ENCODE measurements at places on chromosomes 5 and 9. TPM values are rescaled to one million over a fixed set of nuclear protein-coding genes. Genes with fewer than 3 reads are reported as not detected.

The SLC46A2 gene
- not detected for total RNA-seq

DNA sequence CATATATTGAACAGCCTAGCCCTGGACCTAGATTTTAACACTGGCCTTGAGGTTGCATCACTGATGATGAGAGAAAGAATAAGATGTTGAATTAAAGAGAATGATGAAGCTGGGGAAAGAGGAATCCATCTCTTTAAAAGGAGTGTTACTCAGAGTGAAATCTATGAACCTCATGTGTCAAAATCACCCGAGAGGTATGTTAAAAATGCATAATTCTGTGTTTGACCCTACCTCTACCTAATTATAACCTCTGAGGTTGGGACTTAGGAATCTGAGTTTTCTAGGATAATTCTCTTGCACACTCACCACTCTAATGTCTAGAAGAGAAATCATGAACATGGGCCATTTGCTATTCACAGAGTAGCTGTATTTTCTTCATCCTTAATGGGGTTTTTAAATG is 479.4 kb downstream of the ENC1 start:
- no peaks in the 10 kb centered on the region for H3K4me1 ChIP-seq
- no peak for DNase-seq
- H3K27ac ChIP-seq = no peak overlapping the region
- H3K27me3 ChIP-seq = peaks cover 12% of the 10 kb centered on the region
- no peak overlapping the region for H3K4me3 ChIP-seq
- no peaks in the 10 kb centered on the region for H3K36me3 ChIP-seq

GRCh38 chr5:123129811-123130210 is 40.8 kb downstream of the PRDM6 start:
- DNase-seq = no peak
- H3K36me3 ChIP-seq = no peaks in the 10 kb centered on the region
- no peak overlapping the region for H3K27ac ChIP-seq
- no peaks in the 10 kb centered on the region for H3K4me1 ChIP-seq

The ABL1 gene
- total RNA-seq = 37.9 TPM

- no peaks in the 10 kb centered on the region for H3K27me3 ChIP-seq
- H3K4me3 ChIP-seq = no peak overlapping the region
- no peak for DNase-seq
- H3K4me1 ChIP-seq = no peaks in the 10 kb centered on the region
These were observed 827.2 kb downstream of the MAT2B start for GRCh38 chr5:164332349-164333196.

DNA sequence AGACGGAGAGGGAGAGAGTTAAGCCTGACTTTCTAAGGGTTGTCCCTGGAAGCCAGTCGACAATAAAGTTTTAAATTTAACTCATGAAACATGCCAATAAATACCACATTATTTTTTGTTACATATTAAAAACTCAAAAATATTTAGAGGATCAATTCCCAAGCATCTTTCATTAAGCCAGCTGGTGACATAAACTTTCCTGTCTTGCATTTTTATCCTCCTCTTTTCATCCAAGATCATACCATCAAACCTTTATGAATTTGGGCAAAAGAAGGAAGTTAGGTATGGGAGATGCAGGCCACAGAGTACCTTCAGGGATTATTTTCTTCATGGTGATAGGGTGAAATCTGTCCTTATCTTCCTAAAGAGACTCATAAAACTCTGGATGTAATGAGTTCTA is 178.3 kb upstream of the FBXL17 start:
- DNase-seq = no peak
- no peaks in the 10 kb centered on the region for H3K36me3 ChIP-seq
- no peak overlapping the region for H3K27ac ChIP-seq
- H3K27me3 ChIP-seq = no peaks in the 10 kb centered on the region

DNA sequence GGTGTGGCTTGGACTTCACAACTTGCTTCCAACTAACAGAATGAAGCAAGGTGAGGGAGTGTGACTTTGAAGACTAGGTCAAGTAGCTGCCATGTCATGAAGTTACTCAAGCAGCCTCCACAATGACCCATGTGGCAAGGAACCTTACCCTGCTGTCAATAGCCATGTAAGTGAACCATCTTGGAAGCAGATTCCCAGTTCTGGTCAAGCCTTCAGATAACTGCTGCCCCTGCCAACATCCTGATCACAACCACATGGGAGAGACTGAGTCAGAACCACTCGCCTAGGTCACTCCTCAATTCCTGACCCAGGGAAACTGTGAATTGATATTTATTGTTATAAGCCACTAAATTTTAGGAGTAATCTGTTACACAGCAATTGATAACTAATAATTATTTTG is 10.9 kb downstream of the ZCCHC10 start:
- DNase-seq = no peak
- H3K4me1 ChIP-seq = peaks cover 1% of the 10 kb centered on the region
- no peaks in the 10 kb centered on the region for H3K27me3 ChIP-seq
- no peak overlapping the region for H3K27ac ChIP-seq

Measured in activated naive CD8-positive, alpha-beta T cell treated with anti-CD3 and anti-CD28 coated beads for 36 hours (primary cell).